ENCODE measurements at places on chromosomes 1 and 21.
A peak's percentile ranks its signal among the peaks of the same experiment; 100 is the strongest.

DNA sequence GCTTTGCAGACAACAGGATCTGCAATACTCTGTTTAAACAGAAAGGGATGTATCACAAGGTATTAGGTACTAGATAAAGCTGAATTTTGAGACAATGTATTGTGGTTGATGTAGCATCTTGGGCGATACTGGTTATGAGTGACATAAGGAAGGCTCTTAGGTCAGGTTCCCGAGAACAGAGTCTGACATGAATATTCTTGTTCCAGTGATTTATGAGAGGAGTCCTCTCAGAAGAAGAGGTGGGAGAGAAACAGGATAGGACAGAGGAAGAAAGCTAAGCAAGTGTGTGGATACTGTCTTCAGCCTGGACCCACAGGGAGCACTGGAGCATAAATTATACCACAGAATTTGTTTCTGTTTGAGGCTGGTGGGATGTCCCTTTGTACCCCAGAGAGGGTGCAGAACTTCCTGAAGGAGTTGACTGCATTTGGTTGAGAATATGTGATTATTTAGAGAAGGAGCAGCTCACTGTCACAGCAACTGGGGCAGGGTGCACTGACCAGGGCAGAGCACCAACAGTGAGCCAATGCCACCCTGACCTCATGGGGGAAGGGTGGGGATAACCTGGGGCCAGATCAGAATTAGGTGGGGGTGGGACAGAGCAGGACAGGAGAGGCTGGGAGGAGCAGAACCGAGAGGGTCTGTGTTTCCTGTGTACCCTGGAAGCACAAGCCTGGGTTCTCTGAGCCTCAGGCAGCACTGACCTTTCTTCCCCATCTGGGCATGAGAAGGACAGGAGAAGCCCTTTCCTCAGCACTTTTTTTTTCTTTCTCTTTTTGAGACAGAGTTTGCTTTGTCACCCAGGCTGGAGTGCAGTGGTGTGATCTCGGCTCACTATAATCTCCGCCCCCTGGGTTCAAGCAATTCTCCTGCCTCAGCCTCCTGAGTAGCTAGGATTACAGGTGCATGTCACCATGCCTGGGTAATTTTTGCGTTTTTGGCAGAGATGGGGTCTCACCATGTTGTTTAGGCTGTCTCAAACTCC is 36.3 kb upstream of the SLC6A9 start:
- no peak for DNase-seq

DNA sequence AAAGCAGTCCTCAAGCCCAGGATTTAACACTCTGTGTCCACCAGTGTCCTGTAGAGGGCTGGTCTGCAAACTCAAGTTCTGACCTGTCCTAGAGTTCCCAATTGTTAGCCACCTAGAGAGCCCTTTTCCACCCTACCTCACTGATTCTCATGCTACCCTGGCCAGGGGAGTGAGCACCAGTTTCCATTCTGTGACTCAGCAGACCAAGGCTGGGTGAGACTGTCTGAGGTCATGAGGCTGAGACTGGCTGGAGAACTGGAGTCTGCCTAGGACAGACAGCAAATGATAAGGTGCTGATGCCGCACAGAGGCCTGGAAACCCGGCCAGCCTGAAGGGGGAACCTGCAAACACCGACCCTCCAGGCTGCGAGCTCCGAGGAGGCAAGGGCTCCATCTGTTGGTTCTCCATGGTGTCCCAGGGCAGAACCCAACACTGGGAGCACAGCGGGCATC is 13.7 kb downstream of the GLIS1 start:
- no peak for DNase-seq

- DNase-seq, result no peak
Measured at GRCh38 chr1:210850556-210850955, 283.4 kb downstream of the KCNH1 start.

GRCh38 chr1:72662918-72663317 is 380.6 kb upstream of the NEGR1 start:
- DNase-seq, result no peak

GRCh38 chr1:22914156-22914555 is 58.5 kb downstream of the LACTBL1 start:
- no peak for DNase-seq

- DNase-seq, result peak; percentile 28
Measured at GRCh38 chr1:192986110-192986747, 72.9 kb downstream of the UCHL5 start.

GRCh38 chr1:245589906-245590305 is 435.1 kb downstream of the KIF26B start:
- no peak for DNase-seq

- no peak for DNase-seq
Measured at GRCh38 chr1:207156095-207156494, 52.1 kb downstream of the C4BPA start.

GRCh38 chr21:25506261-25506660 is 101.0 kb downstream of the MRPL39 start:
- no peak for DNase-seq

- no peak for DNase-seq
Measured at GRCh38 chr1:233269656-233270055, 25.9 kb downstream of the PCNX2 start.

GRCh38 chr1:72557446-72558049 is 275.2 kb upstream of the NEGR1 start:
- no peak for DNase-seq

- DNase-seq, result no peak
Measured at GRCh38 chr1:16109571-16109970, 36.1 kb upstream of the FAM131C start.

DNA sequence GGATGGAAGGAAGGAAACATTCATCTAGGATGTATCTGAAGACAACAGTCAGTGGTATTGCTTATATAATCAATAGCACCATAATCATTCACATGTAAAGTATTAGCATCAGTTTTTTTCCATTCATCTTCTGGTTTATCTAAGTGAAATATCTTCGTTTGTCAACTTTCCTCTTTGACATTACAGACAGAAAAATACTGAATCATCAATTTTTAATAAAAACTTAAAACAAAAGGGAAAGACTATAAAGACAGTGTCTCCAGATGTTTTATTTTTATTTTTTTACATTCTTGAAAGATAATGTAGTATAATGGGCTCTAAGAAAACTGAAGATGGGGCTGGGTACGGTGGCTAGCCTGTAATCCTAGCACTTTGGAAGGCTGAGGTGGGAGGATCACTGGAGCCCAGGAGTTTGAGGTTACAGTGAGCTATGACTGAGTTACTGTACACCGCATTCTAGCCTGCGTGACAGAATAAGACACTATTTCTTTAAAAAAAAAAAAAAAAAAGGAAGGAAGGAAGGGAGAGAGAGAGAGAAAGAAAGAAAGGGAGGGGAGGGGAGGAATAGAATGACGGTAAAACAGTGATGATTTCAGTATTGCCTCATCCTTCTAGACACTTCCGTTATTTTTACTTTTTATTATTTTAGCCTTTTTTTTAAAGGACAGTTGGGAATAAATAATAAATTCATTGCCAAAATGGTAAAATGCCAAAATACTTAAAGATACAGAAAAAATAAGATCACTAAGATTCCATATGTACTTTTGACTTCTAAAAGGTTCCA is 89.5 kb downstream of the NRIP1 start:
- DNase-seq, result no peak

- no peak for DNase-seq
Measured at GRCh38 chr1:181014477-181015250, 8.0 kb downstream of the STX6 start.

DNA sequence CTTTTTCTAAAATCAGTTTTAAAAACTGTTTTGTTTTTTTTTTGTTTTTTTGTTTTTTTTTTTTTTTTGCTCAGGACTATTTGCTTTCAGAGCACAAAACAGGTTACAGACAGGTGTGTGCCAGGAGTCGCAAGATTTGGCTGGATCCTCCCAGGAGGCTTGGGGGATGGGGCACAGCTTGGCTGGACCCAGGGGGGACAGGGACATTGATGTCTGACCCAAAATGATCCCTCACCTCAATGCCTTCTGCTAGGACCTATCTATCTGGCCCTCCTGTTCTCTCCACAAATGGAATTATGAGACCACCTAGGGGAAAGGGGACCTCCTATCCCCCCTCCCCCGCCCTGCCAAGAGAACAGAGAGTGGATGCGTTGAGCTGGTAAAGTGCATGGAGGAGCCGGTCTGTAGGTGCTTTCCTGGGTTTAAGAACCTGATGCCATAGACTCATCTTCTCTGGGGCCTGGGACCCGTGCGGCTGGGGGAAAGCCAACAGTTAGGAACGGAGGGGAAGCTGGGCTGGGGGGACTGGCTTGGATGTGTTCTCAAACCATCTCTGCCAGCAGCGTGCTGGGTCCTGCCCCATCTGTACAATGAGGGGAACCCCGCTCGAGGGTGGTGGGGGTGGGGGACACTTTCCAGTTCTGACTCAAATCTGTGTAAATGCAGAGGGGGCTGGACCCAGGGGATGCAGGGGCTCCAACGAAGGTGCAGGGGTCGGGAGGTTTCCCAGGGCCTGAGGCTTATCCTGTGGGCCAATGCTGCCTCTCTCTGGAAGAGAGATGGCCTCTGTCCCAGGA is 28.9 kb downstream of the RUNX3 start:
- no peak for DNase-seq

DNA sequence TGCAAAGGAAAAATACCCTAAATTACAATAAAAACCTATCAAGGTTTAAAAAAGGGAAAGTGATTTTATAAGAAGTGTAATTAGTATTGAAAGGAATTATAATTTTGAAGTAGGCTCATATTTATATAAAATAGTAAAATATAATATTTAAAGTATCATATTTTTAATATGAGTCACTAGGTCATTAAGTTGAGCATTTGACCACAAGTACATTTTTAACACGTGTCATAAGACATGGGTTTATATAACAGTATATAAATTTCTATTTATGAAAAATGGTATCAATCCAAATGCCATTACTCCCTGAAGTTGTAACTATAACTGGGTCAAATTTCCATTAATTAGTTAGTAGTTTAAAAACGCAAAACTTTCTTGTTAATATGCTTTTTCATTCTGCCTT is 365.9 kb downstream of the COL11A1 start:
- DNase-seq, result no peak

GRCh38 chr1:63773496-63773814 is 362 bp upstream of the ROR1 start:
- DNase-seq, result no peak

DNA sequence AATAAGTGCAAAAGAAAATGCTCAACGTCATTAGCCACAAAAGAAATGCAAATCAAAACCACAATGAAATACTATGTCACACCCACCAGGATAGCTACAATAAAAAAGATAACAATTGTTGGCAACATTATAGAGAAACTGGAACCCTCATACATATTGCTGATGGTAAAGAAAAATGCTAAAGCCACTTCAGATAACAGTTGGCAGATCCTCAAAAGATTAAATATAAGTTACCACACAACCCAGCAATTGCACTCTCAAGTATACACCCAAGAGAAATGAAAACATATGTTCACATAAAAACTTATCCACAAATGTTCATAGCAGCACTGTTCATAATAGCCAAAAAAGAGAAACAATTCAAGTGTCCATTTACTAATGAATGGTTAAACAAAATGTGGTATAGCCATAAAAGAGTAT is 20.7 kb downstream of the TRIM33 start:
- DNase-seq, result no peak

GRCh38 chr1:91026320-91026719 is 4.5 kb upstream of the ZNF644 start:
- no peak for DNase-seq

DNA sequence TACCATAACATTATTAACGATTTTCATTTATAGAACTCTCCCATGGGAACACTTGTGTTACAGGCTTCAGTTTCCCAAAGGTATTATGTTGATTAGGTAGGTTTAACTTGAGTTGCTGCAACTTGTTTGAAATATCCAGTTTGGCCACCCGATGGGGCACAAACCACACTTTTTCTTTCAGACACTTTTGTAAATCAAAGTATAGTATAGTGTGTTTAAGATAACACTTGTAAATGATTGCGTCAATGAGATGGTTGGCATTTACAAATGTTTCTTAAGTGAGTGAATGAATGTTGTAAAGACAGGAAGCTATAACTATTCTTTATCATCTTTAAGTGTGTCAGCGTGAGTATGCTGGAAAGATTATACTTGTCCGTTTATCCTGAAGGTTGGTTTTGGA is 4.3 kb downstream of the XPR1 start:
- DNase-seq, result no peak

GRCh38 chr1:40363721-40364120 is 9.8 kb upstream of the SMAP2 start:
- DNase-seq, result no peak

GRCh38 chr1:56787330-56787729 is 31.9 kb downstream of the FYB2 start:
- DNase-seq, result no peak

DNA sequence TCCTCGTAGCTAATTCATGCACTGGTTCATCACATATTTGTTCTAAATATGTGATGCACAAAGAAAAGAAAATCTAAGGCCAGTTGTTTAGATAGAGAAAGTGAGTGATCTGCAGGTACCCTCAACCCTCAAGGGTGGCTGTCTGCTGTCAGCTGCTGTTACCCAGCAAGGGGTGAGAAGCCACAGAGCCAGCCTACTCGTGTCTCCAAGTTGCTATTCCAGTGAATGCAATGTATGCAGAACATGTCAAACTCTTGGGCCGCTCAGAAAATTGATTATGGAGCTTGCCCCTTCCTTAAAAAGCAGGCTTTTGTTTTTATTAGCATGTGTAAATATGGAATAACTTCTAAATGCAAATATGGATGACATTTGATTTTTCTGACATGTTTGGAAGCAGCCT is 336.3 kb upstream of the ST6GALNAC5 start:
- no peak for DNase-seq

- no peak for DNase-seq
Measured at GRCh38 chr21:33643658-33644311, 1.5 kb downstream of the ITSN1 start.

Measured in stimulated activated CD4-positive, alpha-beta T cell treated with anti-CD3 and anti-CD28 coated beads, Interleukin-4, amount 100 ng/mL, for 1 hour (primary cell).